ENCODE measurements at places on chromosomes 1 and 21. TPM values are rescaled to one million over a fixed set of nuclear protein-coding genes. Genes with fewer than 3 reads are reported as not detected.

GRCh38 chr1:241557551-241558193 lies 25.5 kb downstream of the KMO start:
- no peak overlapping the region for H3K27ac ChIP-seq
- H3K4me1 ChIP-seq = no peaks in the 10 kb centered on the region
- H3K4me3 ChIP-seq = no peak overlapping the region
- no peaks in the 10 kb centered on the region for H3K36me3 ChIP-seq

GRCh38 chr1:229129301-229130027 lies 141.4 kb upstream of the RAB4A start:
- no peaks in the 10 kb centered on the region for H3K36me3 ChIP-seq
- H3K27ac ChIP-seq = no peak overlapping the region
- peaks cover 41% of the 10 kb centered on the region for H3K4me1 ChIP-seq
- no peaks in the 10 kb centered on the region for H3K27me3 ChIP-seq

GRCh38 chr1:41320895-41321676 lies 40.1 kb upstream of the FOXO6 start:
- no peaks in the 10 kb centered on the region for H3K36me3 ChIP-seq
- H3K4me3 ChIP-seq = no peak overlapping the region
- no peaks in the 10 kb centered on the region for H3K27me3 ChIP-seq
- no peaks in the 10 kb centered on the region for H3K4me1 ChIP-seq
- no peak for DNase-seq
- no peak overlapping the region for H3K27ac ChIP-seq

DNA sequence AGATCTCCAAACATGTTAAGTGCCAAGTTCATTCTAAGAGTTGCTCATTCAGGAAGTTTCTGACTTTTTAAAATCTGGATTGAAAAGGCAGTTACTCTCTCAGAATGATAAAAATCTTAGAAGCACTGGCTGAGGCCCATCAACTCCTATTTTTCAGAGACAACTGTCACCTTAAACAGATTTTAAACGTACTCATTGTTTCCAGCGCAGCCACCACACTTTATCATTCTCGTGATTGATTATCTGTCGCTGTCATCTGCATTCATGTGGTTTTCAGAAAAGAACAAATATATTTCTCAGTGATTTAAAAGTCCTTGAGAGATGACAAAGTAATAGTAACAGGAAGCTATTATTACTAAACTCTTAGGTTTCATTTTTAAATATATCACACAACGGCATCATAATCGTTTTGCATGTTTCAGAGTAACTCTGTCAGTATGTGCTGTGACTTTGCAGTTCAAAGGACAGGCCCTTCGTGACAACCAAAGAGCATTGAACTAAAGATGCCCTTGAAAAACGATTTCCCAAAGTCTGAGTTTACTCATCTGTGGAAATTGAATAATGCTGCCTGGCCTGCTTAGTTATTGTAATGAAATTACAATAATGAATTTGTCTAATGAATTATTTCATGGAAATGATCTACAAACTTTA lies 14.9 kb upstream of the KCNK1 start:
- H3K27ac ChIP-seq = no peak overlapping the region
- H3K36me3 ChIP-seq = no peaks in the 10 kb centered on the region
- H3K4me3 ChIP-seq = no peak overlapping the region
- no peaks in the 10 kb centered on the region for H3K27me3 ChIP-seq
- H3K4me1 ChIP-seq = no peaks in the 10 kb centered on the region

GRCh38 chr1:214445831-214446614 lies 105.4 kb downstream of the PTPN14 start:
- no peaks in the 10 kb centered on the region for H3K36me3 ChIP-seq
- H3K4me1 ChIP-seq = no peaks in the 10 kb centered on the region
- no peak for DNase-seq
- no peak overlapping the region for H3K4me3 ChIP-seq

- DNase-seq = no peak
- H3K27ac ChIP-seq = no peak overlapping the region
- H3K4me1 ChIP-seq = peaks cover 20% of the 10 kb centered on the region
- no peaks in the 10 kb centered on the region for H3K36me3 ChIP-seq
- H3K27me3 ChIP-seq = no peaks in the 10 kb centered on the region
Measured at GRCh38 chr1:53892911-53893310, 1.1 kb upstream of the DIO1 start.

DNA sequence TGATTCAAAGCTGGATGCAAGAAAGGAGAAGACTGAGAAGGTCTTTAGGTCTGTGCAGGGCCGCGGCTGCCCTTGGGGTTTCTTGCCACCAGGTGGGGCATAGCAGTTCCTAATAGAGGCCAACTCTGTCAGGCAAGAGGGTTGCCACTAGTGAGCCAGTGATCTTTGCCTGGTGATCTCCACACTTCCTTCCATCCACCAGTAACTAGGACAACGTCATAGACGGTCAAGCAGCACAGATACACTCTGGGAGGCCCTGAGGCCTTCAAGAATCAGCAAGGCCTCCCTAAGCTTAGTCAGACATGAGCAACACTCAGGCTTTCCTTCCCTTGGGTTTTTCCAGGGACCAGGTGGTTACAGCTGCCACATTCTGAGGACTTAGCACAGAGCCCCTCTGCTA lies 32.9 kb upstream of the ATP2B4 start:
- H3K36me3 ChIP-seq = no peaks in the 10 kb centered on the region
- no peak overlapping the region for H3K27ac ChIP-seq
- no peaks in the 10 kb centered on the region for H3K4me1 ChIP-seq

- peaks cover 86% of the 10 kb centered on the region for H3K36me3 ChIP-seq
- H3K4me3 ChIP-seq = no peak overlapping the region
- no peaks in the 10 kb centered on the region for H3K27me3 ChIP-seq
- H3K4me1 ChIP-seq = no peaks in the 10 kb centered on the region
- DNase-seq = no peak
Measured at GRCh38 chr1:37978541-37978940, 11.3 kb downstream of the SF3A3 start.

DNA sequence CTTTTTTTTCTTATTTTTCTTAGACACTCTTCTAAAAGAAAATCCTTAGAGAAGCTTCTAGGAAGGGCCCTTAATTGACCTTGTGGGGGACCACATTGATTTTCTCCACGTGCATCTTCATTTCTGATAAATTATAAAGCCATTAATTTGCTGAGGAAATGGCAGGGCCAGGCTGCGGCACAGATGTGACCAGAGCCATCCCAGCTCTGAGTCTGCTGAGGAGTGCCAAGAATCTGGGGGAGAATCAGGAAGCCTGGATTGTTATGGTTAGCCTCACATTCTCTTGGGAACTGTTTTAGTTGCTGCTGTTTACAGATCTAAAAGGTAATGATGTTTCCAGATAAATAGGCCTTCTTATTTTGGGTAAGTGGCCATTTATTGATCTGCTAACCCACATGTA lies 16.2 kb downstream of the PROX1 start:
- no peaks in the 10 kb centered on the region for H3K4me1 ChIP-seq
- H3K4me3 ChIP-seq = no peak overlapping the region
- no peak overlapping the region for H3K27ac ChIP-seq
- no peak for DNase-seq

DNA sequence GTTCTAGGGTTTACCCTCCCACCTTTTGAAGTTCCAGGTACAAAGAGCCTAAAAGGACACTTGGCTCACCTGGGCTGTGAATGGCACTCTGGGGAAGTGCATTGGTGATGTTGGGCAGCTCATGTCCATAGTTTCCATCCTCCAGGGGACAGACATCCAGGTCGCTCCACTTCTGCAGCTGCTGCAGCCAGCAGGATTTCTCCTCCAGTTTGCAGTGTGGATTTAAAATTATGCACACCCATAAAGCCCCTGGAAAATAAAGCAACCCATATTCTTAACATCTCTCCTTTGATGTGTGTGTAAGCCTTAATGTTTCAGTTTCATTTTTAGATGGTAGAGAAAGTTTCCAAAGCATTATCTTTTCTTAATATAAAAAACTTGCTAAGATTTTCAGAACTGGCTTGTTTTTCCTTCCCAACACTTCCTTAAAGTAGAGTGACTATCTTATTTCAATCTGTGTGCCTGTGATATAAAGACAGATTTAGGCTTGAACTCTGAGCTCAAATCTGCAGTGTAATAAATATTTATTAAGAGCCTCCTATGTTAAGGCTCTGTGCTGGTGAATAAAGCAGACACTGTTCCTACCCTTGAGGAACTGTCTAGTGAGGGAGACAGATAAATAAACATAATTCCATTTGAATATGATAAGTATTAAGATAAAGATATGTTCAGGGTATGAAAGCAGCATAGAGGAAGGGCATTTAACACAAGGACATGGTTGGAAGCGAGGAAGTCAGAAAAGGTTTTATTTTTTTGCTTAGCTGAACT lies 39.1 kb downstream of the UROD start:
- peak overlapping the region; percentile 38 for H3K4me3 ChIP-seq
- peak overlapping the region; percentile 65 for H3K27ac ChIP-seq
- peaks cover 4% of the 10 kb centered on the region for H3K4me1 ChIP-seq
- DNase-seq = peak; percentile 41
- H3K27me3 ChIP-seq = no peaks in the 10 kb centered on the region

DNA sequence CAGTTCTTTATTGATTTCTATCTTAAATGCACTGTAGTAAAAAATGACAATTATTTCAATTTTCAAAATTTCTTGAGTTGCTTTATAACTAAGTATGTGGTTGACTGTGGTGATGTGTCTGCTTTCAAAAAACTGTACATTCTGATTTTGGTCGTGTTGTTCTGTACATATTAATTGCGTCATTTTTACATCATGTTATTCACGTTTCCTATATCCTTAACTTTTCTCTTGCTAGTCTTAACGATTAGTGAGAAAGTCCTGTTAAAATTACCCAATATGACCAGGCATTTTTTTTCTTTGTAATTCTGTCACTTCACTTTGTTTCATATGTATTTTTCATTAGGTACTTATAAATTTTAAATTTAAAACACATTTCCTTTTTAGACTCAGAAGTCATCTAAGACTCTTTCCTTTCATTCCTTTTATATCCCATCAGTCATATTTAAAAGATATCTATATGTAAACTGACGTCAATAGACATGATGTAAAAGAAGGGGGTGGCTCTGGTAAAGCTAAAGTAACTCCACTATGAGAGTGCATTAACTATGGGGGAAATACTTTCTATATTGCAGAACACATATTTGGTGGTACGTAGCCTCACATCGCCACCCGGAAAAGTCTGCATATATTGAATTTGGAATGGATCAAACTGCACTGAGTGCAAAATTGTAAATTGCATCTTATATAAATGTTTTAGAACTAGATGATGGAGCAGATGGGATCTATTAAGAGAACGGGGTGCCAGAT lies 1.1 kb upstream of the COA6 start:
- no peaks in the 10 kb centered on the region for H3K36me3 ChIP-seq
- DNase-seq = no peak
- H3K4me3 ChIP-seq = peak overlapping the region; percentile 73
- H3K27ac ChIP-seq = peak overlapping the region; percentile 95

DNA sequence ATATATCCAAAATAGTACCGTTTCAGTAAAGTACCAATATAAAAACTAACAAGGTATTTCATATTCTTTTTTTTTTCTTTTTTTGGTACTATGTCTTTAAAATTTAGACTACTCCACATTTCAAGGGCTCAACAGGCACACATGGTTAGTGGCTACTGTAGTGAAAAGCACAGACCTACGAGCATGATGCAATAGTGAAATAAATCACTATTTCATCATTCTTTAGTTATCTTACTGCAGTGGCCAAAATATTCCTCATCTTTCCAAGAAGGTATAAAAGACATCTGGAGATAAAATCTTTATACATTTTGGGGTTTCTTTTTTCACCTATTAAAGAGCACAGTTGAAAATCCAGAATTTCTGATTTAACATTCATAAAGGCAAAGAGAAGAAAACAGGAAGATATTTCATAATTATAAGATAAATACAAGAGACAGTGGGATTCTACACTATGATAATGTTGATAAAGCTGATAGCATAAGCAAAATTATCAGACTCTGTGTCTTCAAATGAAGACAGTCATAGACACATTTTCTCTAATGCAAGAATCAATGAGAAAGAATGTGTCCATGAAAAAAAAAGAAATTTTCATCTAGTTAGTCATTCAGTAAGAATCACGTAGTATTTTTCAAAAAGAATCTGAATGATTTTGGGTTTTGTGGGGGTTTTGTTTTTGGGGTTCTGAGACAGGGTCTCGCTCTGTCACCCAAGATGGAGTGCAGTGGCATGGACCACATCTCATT lies 41.9 kb downstream of the CEP170 start:
- no peak overlapping the region for H3K4me3 ChIP-seq
- no peaks in the 10 kb centered on the region for H3K36me3 ChIP-seq
- no peaks in the 10 kb centered on the region for H3K27me3 ChIP-seq
- DNase-seq = no peak
- no peaks in the 10 kb centered on the region for H3K4me1 ChIP-seq

The PLEKHG5 gene
- total RNA-seq = 15.6 TPM

GRCh38 chr21:32777269-32777668 lies 5.7 kb upstream of the PAXBP1 start:
- H3K27ac ChIP-seq = no peak overlapping the region
- no peaks in the 10 kb centered on the region for H3K4me1 ChIP-seq
- no peaks in the 10 kb centered on the region for H3K27me3 ChIP-seq
- no peaks in the 10 kb centered on the region for H3K36me3 ChIP-seq

DNA sequence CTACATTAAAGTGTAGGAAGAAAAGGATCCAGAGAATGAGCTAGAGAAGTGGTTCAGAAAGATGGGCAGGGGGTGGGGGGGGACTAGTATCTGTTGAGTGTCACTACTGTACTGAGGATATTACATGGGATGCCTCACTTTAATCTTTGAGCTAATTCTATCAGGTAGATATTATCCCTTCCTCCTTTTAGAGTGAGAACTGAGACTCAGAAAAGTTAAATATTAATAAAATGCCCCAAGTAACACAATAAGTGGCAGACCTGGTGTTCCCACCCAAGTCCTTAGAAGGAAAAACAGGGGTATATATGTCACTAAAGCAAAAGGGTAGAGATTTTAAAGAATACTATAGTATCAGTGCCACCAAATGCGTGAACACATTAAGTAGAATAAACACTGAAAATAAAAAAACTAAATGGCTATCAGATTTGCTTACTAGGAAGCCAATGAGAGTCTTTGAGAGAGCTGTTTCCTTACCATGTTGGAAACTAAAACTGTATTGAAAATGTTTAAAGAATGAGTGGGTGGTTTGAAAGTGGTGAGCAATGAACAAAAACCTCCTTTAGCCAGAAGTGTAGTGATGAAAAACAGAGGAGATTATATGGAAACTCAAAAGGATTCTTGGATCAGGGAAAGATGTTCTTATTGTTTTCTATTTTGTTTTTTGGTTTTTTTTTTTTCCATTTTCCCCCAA lies 230.8 kb downstream of the BARHL2 start:
- no peaks in the 10 kb centered on the region for H3K36me3 ChIP-seq
- no peaks in the 10 kb centered on the region for H3K4me1 ChIP-seq
- H3K27ac ChIP-seq = no peak overlapping the region
- no peaks in the 10 kb centered on the region for H3K27me3 ChIP-seq

The KIF14 gene
- total RNA-seq = not detected

The LIN28A gene
- total RNA-seq = not detected

- no peak overlapping the region for H3K27ac ChIP-seq
- H3K27me3 ChIP-seq = no peaks in the 10 kb centered on the region
- H3K4me3 ChIP-seq = no peak overlapping the region
- DNase-seq = no peak
- H3K4me1 ChIP-seq = no peaks in the 10 kb centered on the region
Measured at GRCh38 chr1:94093996-94094395, 27.0 kb downstream of the ABCA4 start.

Measured in naive thymus-derived CD4-positive, alpha-beta T cell (primary cell).